ENCODE measurements at places on chromosomes 2 and 18.

- DNase-seq: no peak
Observed at GRCh38 chr2:85804583-85804982, 50.8 kb downstream of the ATOH8 start.

DNA sequence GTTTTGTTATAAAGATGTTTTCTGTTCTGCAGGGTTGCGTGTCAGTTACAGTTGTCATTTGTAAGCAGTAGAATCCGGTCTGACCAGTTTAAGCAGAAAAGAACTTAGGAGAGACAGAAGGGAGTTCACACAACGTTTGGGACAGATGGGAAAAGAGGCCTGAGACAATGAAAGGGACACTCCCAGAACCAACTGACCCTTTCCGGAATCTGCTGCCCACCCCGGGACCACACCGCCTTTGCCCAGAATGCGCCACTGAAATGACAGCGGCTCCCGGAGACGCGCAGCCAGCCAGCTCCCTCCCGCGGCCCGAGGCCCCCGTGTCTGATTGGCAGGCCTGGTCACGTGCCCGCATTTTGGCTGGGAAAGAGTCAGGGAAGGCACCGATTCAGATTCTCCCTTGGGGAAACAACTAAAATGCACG, 244.6 kb downstream of the BCL2 start:
- DNase-seq: peak; percentile 92

DNA sequence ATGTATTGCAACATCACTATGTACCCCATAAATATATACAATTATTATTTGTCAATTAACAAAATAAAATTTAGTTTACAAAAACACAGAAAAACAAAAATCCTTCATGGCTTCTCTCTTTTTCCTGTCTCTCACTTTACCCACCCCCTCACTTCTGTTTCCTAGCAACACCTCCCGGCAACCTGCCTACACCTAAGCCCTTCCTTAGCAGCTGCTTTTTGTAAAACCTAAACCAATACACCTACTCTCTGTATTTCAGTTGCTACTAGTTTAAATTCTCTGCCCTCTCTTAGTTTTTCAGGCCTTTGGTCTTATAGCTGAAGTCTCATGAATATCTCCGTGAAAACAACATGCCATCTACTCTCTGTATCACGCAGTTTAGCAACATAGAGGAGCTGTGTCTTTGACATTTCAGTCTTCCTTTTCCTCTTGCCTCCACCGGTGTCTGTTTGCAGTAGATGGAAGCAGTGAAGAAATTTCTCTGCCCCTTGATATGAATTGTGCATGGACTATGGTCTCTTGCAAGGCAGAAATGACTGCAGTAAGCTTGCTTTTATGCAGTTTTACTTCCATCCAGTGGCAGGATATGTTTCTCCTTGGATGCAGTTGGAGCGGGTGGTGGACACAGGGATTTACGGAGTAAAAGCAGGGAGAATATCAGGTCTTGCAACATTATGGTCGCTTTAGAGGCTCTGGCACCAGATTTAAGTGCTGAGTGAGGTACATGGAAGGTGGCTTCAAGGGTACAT, 42.0 kb upstream of the ZDBF2 start:
- DNase-seq: no peak

DNA sequence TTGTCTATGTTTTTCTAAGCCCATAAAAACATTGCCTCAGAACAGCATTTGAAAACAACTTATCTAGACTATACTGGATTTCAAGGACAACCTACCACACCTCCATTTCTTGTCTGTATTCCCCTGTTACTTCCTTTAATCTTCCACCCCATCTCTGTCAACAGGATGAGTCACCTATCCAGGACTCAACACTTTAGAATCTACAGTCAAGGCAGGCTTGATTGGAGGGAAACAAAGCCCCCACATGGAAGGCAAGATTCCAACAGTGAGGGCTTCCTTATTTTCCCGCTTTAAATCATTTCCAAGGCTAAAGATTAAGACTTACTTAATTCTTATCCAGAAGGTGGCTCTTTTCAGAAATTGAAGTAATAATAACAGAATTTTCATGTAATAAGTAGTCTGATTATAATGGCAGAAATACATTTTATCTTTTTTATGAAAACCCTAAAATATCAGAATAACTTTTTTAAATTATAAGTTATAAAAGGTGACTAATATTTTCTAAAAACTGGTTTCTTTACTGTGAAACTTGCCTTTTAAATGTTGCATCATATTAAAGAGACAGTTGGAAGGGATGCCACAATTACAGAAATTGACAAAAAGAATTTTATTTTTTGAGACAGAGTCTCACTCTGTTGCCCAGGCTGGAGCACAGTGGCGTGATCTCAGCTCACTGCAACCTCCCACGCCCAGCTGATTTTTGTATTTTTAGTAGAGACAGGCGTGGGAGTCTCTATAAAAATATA, 138.7 kb upstream of the CCDC150 start:
- no peak for DNase-seq

Data from colonic mucosa (tissue), 4 donors.